ENCODE measurements at places on chromosomes 11 and 22. TPM values are rescaled to one million over a fixed set of nuclear protein-coding genes. Genes with fewer than 3 reads are reported as not detected.

- no peak for DNase-seq
Observed at GRCh38 chr11:131534611-131535010, 164.2 kb downstream of the NTM start.

DNA sequence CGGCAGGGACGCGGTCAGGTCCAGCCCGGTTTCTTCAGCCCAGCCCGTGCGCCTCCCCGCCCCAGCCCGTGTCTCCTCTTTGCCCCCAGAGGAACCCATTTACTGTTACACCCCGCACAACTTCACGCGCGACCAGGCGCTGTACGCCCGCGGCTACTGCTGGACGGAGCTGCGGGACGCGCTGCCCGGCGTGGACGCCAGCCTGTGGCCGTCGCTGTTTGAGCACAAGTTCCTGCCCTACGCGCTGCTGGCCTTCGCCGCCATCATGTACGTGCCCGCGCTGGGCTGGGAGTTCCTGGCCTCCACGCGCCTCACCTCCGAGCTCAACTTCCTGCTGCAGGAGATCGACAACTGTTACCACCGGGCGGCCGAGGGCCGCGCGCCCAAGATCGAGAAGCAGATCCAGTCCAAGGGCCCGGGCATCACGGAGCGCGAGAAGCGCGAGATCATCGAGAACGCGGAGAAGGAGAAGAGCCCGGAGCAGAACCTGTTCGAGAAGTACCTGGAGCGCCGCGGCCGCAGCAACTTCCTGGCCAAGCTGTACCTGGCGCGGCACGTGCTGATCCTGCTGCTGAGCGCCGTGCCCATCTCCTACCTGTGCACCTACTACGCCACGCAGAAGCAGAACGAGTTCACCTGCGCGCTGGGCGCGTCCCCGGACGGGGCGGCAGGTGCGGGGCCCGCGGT is 6.5 kb downstream of the PANX2 start:
- DNase-seq: no peak

DNA sequence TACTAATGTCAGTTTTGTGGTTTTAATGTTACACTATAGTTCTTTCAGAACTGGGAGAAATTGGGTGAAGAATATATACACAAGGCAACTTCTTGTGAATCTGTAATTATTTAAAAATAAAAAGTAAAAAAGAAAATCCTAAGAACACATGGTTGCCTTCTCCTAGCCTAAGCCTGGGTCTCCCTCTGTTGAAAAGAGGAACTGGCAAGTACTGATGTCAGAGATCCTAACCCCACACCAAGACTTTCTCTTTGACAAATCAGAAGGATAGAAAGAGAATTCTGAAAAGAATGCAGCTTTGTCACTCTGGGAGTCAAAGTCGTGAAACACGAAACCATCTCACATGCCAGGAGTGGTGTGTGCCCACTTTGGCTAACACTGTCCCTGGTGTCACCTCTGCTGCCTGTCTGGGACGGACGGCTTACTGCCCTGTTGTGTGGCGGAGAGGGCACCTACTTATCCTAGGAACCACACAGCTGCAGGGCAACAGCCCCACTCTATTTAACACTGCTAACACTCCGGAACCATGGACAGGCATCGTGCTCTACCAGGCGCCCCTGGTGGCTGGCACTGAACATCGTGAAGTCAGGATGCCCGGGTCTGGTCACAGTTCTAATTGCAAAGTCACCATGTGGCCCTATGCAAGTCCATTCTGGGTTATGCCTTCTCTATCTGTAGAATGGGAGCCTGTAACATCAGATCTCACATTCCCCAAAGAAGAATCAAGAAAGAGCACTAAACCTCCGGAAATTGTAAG is 108.7 kb upstream of the CD82 start:
- DNase-seq: no peak

DNA sequence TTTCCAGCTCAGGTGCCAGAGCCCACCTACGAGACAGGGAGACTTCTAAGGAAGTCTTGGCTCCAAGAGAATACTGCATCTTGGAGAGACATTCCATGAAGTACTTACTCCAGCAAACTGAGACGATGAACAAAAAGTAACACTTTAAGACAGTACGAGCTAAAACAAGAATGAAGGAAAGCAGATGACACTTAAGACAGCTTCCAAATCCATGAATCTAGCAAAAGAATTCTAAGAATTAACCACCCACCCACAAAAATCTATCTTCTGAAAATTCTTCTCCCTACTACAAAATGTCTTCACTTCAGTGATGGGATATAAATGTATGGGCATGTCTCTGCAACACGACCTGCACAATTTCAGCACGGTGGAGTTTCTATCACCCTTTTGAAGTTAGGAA is 132.9 kb downstream of the C11orf58 start:
- no peak for DNase-seq

DNA sequence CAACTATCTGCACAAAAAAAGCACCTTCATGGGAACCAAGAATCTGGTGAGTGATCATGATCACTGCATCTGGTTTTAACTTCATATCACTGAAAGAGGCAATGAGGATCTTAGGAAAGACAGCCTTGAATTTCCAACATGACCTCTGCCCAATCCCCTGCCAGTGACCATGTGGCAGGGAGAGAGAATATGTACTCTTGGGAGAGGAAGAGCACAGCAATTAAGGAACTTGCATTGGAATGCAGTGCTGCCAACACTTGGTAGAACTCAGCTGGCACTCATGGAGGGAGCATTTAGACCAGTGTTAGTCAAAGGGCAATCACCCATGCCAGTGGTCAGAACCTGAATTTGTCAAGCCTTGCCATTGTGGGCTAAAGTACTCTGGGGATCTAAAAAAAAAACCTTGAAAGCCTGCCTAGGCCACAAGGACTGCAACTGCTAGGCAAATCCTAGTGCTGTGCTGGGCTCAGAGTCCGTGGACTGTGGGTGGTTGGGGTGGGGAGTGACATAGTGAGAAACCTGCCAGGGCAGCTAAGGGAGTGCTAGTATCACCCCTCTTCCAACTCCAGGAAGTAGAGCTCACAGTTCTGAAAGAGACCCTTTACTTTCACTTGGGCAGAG is 23.1 kb downstream of the JRKL start:
- no peak for DNase-seq

- no peak for DNase-seq
Observed at GRCh38 chr22:45098056-45098455, 65.7 kb upstream of the NUP50 start.

GRCh38 chr22:30903876-30904460 is 64.6 kb downstream of the MORC2 start:
- no peak for DNase-seq

DNA sequence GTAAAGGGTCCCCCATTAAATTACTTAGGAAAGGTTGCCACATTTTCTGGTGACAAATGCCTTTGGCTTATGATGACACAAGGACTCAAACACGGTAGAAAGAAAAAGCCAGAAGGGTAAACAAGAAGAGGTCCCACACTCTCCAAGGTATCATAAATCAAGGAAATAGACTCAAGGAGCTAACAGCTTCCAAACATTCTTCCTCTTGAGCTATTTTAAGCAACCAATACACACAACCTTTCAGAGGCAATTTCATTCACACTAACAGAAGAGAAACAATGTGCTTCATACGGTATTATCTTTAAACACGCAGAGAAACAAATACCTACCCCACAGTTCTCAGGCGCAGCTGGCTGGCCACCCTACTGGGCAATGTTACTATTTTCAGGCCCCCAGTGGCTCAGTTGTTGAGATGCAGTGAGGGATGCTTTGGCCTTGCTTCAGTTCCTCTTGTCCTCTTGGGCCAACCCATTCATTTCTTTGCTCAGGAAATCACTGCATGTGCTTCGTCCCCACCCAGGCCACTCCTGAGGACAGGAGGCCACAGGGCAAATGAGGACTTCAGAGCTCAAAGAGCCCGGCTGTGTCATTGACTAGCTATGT is 15.8 kb downstream of the ABTB2 start:
- DNase-seq: no peak

GRCh38 chr22:32920032-32920628 is 118.6 kb downstream of the TIMP3 start:
- DNase-seq: no peak

DNA sequence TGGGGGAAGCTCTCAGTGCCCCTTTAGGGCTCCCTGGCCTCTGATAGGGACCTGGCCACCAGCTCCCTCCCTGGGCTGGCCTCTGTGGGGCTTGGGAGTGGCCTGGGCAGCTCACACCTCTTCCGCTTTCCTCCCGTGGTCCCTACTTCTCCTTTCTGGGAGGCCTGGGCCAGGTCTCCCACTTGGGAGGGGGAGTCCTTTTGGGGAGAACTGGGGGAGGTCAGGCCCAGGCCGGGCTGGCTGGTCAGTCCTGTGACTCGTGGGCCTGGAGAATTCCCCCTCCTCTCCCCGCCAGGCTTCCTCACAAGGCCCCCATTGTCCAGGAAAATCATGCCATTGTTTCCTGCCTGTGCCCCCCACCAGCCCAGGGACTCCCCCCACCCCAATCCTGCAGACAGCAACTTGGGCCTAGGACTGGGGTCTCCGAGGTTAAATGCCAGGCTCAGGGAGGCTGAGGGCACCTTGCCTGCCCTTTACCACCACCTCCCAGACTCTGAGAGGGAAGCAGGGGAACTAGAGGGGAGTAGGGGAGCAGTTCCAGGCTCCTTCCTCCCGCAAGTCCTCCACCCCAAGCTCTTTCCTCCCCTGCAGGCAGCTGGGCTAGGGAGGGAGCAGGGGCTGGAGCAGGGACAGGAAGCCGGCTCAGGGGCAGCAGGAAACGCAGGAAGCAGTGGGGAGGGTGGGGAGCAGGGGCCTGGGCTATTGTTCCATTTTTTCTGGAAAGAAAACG is 2.8 kb downstream of the MAP3K11 start:
- no peak for DNase-seq

MMP12 gene
- total RNA-seq: not detected

MIOX gene
- total RNA-seq: not detected

UPB1 gene
- 3.7 TPM for total RNA-seq

ARHGAP8 gene
- 5.7 TPM for total RNA-seq
